IMR-90 (cell line): ENCODE measurements at places on chromosomes 13 and 19. TPM values are rescaled to one million over a fixed set of nuclear protein-coding genes. Genes with fewer than 3 reads are reported as not detected.

Gene C19orf67
- not detected in 2 replicates for total RNA-seq

Gene CACNG8
- not detected in 2 replicates for total RNA-seq

Gene NCAN
- total RNA-seq, result not detected in 2 replicates

Gene TEX29
- total RNA-seq, result not detected in 2 replicates

DNA sequence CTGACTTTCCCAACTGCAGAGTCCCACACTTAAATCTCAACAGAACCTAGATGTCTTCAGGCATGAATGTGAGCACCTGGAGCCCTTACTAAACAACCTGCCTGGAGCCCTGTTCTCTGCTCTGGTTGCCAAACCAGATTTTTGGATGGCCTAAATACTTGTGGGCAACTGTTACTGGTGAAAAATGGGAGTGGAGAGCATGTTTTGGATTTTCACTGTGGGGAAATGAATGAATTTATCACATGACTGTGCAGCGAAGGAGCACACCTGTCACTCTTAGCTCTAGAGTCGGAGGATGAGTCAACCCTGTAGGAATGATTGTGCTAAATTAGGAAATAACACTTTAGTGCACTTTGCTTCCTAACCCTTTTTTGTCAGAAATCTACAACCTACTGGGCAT is 30.3 kb downstream of the SHISA2 start:
- H3K4me1 ChIP-seq, result no peaks in the 10 kb centered on the region
- H3K4me3 ChIP-seq, result no peak overlapping the region
- no peak for DNase-seq

DNA sequence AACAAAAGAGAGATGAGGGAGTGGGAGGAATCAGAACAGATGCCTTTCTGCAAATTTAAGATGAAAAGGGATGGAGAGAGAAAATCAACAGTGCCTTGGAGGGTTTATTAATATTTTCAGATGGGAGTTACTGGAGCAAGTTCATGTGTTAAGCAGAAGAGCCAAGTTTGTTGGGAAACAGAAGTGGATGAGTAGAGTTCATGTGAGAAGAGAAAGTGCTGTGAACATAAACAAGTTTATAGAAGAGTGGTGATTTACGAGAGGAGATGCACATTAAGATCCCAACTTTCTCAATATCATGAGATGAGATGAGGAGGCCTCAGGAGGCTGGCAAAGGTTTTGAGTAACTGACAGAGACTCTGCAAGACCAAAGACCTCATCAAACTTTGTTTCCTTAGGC is 274.1 kb upstream of the HTR2A start:
- H3K4me1 ChIP-seq, result peaks cover 5% of the 10 kb centered on the region; the same call in 1 of the 2 replicates
- H3K4me3 ChIP-seq, result no peak overlapping the region
- DNase-seq, result no peak
- no peaks in the 10 kb centered on the region for H3K27me3 ChIP-seq
- no peaks in the 10 kb centered on the region for H3K36me3 ChIP-seq
- H3K27ac ChIP-seq, result no peak overlapping the region

- H3K36me3 ChIP-seq, result no peaks in the 10 kb centered on the region
- no peaks in the 10 kb centered on the region for H3K27me3 ChIP-seq
- DNase-seq, result no peak
- no peak overlapping the region for H3K4me3 ChIP-seq
- H3K27ac ChIP-seq, result no peak overlapping the region
- no peaks in the 10 kb centered on the region for H3K4me1 ChIP-seq
These were observed 493.4 kb upstream of the PCDH20 start for GRCh38 chr13:61908906-61909615.

GRCh38 chr19:28549680-28550277 is 663.2 kb downstream of the UQCRFS1 start:
- H3K27me3 ChIP-seq, result no peaks in the 10 kb centered on the region
- no peak overlapping the region for H3K4me3 ChIP-seq
- H3K4me1 ChIP-seq, result no peaks in the 10 kb centered on the region
- no peak overlapping the region for H3K27ac ChIP-seq

GRCh38 chr13:40172878-40173277 is 493.6 kb downstream of the FOXO1 start:
- H3K4me3 ChIP-seq, result no peak overlapping the region
- H3K36me3 ChIP-seq, result no peaks in the 10 kb centered on the region
- H3K4me1 ChIP-seq, result no peaks in the 10 kb centered on the region
- no peaks in the 10 kb centered on the region for H3K27me3 ChIP-seq
- no peak for DNase-seq
- H3K27ac ChIP-seq, result no peak overlapping the region

DNA sequence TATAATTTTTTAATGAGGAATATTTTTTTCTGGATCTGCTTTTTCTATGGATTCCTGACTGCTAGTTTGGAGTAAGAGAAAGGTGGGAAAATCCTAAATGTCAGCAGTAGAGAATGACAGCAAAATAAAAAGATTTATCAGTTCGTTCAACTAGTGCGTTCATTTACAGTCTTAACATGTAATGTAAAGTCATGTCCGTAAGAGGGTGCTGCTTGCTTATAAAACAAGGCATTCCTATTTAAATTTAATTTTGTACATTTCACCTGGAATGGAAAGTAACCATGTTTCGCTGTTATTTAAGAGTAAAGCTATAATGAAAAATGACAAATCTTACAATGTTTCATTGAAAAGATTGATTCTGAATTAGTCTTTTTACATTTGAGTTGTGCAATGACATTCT is 76.6 kb downstream of the ZMYM2 start:
- H3K27me3 ChIP-seq, result no peaks in the 10 kb centered on the region
- peaks cover 25% of the 10 kb centered on the region for H3K36me3 ChIP-seq
- H3K27ac ChIP-seq, result no peak overlapping the region
- no peak for DNase-seq
- H3K4me3 ChIP-seq, result no peak overlapping the region
- no peaks in the 10 kb centered on the region for H3K4me1 ChIP-seq

DNA sequence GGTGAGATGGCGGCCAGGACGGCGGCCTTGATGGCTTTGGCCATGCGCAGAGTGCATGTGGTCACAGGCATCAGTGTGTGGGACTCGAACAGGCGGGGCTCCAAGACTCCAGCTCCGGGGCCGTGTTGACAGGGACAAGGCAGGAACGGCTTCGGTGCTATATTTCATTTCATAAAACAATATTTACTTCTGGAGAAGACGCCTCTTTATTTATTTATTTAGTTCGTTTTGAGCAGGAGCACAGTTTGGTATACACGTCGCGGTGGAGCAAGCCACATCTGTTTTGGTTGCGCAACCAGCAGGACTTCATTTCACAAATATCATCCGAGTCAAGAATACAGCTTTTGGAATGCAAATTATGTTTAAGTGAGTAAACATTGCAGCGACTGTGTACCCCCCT is 166.7 kb upstream of the TSHZ3 start:
- no peaks in the 10 kb centered on the region; the same call in 1 of the 2 replicates for H3K27me3 ChIP-seq
- no peak for DNase-seq
- H3K27ac ChIP-seq, result no peak overlapping the region
- no peaks in the 10 kb centered on the region for H3K4me1 ChIP-seq

GRCh38 chr19:934865-935479 is 9.1 kb downstream of the ARID3A start:
- peaks cover 28% of the 10 kb centered on the region for H3K4me1 ChIP-seq
- H3K27ac ChIP-seq, result peak overlapping the region; percentile 97
- peak; percentile 49 for DNase-seq
- H3K36me3 ChIP-seq, result peaks cover 55% of the 10 kb centered on the region
- no peak overlapping the region for H3K4me3 ChIP-seq
- no peaks in the 10 kb centered on the region for H3K27me3 ChIP-seq

- H3K36me3 ChIP-seq, result peaks cover 13% of the 10 kb centered on the region
- H3K4me3 ChIP-seq, result peak overlapping the region; percentile 93
- H3K4me1 ChIP-seq, result peaks cover 13% of the 10 kb centered on the region
- H3K27me3 ChIP-seq, result no peaks in the 10 kb centered on the region
- H3K27ac ChIP-seq, result peak overlapping the region; percentile 76
These were observed 526 bp downstream of the NFIX start for GRCh38 chr19:12995596-12996405.

GRCh38 chr13:113927661-113928581 is 46.0 kb downstream of the C13orf46 start:
- H3K27ac ChIP-seq, result peak overlapping the region; percentile 82
- no peaks in the 10 kb centered on the region for H3K36me3 ChIP-seq
- DNase-seq, result peak; percentile 99
- no peak overlapping the region for H3K4me3 ChIP-seq
- peaks cover 29% of the 10 kb centered on the region for H3K4me1 ChIP-seq
- H3K27me3 ChIP-seq, result no peaks in the 10 kb centered on the region

DNA sequence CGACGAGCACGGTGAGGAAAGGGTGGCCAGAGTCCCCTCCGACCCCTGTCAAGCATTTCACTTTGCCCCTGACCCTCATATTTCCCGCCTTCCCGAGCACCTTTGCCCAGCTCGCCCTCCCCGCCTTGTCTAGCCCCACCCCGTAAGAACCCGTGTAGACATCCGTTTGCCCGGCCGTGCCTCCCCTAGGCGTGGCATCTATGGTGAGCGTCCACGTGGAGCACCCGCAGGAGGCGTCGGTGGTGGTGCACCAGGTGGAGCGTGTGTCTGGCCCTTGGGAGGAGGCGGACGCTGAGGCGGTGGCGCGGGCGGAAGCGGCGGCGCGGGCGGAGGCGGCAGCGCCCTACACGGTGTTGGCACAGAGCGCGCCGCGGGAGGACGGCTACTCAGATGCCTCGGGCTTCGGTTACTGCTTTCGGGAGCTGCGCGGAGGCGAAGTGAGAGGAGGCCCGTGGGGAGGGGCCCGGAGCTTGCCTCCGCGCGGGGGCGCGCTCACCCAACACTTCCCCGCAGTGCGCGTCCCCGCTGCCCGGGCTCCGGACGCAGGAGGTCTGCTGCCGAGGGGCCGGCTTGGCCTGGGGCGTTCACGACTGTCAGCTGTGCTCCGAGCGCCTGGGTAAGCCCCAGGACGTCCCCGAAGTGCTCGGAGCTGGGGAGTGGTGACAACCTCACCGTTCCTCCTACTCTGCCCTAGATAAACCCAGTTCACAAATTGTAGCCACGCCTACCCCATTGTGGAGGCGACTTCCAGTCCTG is 4.2 kb downstream of the LTBP4 start:
- peaks cover 14% of the 10 kb centered on the region; the same call in 1 of the 2 replicates for H3K36me3 ChIP-seq
- no peak overlapping the region; the same call in 1 of the 2 replicates for H3K4me3 ChIP-seq
- peak; percentile 31 for DNase-seq
- H3K4me1 ChIP-seq, result peaks cover 20% of the 10 kb centered on the region
- H3K27ac ChIP-seq, result peak overlapping the region; percentile 31; the same call in 1 of the 2 replicates
